ENCODE measurements at places on chromosomes 1 and 21. TPM values are rescaled to one million over a fixed set of nuclear protein-coding genes. Genes with fewer than 3 reads are reported as not detected.
A peak's percentile ranks its signal among the peaks of the same experiment; 100 is the strongest.

DNA sequence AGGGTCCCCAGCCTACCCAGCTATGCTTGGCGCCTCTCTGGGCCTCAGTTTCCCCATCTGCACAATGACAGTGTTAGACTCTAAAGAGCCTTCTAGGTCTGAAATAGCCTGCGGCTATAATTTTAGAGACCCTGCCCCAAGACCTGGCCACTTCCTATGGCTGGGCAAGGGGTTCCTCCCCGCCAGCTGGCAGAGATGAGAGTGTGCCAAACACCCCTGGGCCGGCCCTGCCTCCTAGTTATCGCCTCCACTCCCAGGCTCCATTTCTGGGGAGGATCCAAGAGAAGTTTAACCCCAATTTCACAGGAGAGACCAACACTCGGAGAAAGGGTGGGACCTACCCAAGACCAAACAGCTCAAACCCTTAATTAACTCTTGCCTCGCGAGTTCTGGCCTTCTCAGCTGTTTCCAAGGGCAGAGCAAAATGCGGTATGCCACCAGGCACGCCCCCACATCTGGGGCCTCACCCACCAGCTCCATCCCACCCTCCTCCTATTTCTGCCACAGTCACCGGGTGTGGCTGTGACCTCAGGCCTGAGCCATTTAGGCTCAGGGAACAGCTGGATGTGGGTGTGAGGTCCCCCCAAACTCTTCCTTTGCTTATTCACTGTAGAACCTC, 35.7 kb downstream of the TTC39A start:
- no peak overlapping the region for H3K27ac ChIP-seq
- no peaks in the 10 kb centered on the region for H3K27me3 ChIP-seq
- H3K36me3 ChIP-seq = no peaks in the 10 kb centered on the region

GRCh38 chr21:42818328-42818749, 61.0 kb downstream of the WDR4 start:
- DNase-seq = peak; percentile 78
- H3K27ac ChIP-seq = no peak overlapping the region
- no peak overlapping the region for H3K4me3 ChIP-seq
- H3K27me3 ChIP-seq = peaks cover 6% of the 10 kb centered on the region
- H3K4me1 ChIP-seq = no peaks in the 10 kb centered on the region

- H3K27ac ChIP-seq = 0 out of 2 replicates have a peak overlapping the region, but pooled peaks have one; percentile 30
- H3K4me1 ChIP-seq = peaks cover 22% of the 10 kb centered on the region
- no peaks in the 10 kb centered on the region for H3K27me3 ChIP-seq
These were observed 7.3 kb downstream of the WDR26 start for GRCh38 chr1:224427346-224427745.

OLIG2 gene
- total RNA-seq = 0.04 TPM
